ENCODE measurements at places on chromosomes 13 and 19.

DNA sequence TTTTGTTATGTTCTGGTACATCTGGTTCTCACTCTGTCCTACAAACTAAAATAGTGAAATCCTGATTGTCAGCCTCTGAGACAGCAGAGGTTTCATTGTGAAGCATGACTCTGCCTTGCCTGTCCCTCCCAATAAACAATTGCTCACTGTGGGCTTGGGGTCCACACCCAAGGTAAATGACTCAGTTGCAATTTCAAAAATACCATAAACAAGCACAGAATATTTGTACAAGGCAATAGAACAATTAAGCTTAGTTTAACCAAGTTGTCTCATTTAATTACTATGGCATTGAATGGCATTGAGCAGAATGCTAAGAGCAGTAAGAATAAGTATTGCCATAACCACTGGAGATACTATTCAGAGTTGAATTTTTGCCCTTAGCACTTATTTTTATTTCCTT is 353.6 kb downstream of the SPRY2 start:
- DNase-seq: no peak

GRCh38 chr13:25286969-25287961 is at the start of gene MTMR6:
Gene MTMR6, minus strand, starts transcription at chr13:25287488. Its CDS starts 241 bp downstream, at chr13:25287247.
- DNase-seq: peak; percentile 87

DNA sequence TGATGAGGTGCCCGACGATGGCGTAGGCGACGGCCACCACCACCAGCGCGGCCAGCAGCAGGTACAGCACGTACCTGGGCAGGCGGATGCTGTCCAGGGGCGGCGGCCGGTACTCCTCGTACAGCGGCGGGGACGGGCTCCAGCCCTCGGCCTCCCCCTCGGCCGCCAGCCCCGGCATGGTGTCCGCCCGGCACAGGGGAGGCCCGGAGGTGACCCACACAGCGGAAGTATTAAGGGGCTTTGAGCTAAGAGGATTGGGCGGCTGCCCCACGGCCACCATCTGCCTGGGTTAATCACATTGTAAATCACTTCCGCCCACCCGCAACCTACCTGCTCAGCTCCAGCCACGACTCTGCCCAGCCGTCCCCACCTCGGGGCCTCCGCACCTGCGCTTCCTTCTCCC is at the start of gene SMIM44:
SMIM44 (minus strand) TSS at position 216 of the 403 bp plus-strand sequence; CDS start at position 178, 38 bp downstream.
- no peak for DNase-seq

DNA sequence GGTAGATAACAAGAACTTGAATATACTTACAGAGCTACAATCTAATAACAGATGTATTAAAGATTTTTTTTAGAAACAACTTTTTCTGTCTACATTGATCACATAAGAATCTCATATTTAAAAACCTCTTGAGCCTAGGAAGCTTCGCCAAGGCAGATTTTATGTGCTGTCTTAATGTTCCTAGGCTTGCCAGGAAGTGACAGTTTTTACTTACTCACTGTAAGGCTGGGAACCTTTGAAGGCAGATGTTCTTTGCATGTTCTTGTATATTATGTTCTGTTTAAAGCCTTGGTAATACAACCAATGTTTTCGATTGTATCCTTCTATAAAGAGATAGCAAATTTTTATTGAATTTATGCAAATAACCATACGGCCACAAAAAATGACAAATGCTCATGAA is 492.7 kb downstream of the GPC5 start:
- DNase-seq: no peak

DNA sequence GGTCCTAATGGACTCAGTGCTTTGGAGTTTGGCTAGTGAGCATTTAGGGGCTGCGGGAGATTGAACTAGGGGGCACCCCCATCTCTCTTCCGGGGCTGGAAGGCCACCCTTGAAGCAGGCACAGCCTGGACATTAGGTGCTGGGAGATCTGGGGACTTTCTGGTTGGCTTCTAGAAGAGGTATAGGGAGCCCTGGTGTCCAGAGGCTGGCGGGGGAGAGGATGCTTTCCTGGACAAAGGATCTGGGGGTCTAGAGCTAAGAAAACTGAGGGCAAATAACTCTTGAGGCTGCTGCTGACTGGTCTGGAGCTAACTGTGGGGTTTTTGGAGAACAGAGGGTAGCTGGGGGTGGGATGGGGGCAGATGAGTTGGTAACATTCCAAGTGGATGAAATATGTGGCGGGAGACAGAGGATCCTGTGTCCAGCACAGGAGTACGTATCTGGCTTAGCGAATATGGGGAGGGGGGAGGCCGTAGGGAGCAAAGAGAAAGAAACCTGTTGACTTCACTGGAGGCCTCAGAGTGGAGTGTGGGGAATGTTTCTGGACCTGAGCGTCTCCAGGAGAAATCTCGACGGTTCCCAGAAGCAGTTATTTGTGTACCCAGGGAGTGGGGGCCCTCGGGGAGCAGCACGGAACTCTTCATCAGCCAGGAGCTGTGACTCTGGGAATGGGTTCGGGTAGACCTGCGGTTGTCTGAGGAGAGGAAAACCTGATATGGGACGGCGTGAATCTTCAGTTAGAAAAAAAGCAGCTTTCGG is 1.4 kb downstream of the HNRNPUL1 start:
- DNase-seq: no peak

DNA sequence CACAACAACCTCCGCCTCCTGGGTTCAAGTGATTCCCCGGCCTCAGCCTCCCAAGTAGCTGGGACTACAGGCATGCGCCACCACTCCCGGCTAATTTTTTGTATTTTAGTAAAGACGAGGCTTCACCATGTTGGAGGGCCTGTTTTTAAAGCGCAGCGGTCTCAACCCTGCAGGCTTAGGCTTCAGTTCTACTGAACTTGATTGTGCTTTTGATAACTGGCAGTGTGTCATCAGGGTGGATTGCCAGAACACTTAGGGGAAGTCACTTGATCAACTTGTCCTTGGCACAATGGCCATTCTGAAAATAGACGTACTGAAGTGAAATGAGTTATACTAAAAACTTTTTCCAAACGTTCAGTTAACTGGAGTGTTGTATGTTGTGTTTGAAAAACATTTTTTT is 472.2 kb downstream of the KLF5 start:
- DNase-seq: no peak

- no peak for DNase-seq
These were observed 29.4 kb downstream of the TSSK6 start for GRCh38 chr19:19485998-19486290.

DNA sequence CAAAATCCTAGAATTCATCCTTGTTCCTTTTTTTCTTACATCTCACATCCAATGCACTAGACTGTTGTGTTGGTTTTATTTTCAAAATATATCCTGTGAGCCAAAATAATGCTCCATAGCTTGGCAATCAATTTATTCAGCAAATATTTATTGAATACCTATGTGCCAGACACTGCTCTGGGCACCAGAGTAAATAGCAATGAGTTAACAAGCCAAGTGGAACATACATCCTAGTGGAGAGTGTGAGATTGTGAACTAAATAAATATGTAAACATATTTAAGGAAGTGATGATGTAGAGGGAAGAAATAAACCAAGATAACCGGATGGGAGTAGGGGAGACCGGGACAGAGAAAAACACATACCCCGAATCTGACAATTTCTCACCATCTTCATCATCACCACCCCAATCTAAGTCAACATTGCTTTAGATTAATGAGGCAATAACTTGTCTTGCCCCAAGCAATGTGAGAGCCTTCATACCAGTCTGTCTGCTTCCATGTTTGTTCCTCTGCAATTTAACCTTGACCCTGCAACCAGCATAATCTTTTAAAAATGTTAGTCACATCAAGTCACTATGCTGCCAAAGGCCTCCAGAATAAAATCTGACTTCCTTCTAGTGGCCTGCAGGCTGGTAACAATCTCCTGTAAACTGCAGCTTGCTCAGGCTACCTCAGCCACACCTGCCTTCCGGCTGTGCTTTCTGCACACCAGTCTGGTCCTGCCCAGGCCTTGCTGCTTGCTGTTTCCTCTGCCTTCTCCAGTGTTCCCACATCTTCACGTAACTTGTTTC is 199.2 kb downstream of the DLEU7 start:
- DNase-seq: no peak

DNA sequence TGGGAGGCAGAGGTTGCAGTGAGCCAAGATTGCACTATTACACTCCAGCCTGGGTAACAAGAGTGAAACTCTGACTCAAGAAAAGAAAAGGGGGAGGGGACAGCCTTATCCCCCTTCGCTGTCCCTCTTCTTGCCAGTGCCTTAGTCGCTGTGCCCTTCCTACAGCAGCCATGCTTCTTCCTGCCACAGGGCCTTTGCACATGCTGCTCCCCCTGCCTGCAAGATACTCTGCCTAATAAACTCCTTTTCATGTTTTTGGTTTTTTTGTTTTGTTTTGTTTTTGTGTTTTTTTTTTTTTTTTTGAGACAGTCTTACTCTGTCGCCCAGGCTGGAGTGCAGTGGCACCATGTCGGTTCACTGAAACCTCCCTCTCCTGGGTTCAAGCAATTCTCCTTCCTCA is 21.4 kb downstream of the NWD1 start:
- DNase-seq: no peak

DNA sequence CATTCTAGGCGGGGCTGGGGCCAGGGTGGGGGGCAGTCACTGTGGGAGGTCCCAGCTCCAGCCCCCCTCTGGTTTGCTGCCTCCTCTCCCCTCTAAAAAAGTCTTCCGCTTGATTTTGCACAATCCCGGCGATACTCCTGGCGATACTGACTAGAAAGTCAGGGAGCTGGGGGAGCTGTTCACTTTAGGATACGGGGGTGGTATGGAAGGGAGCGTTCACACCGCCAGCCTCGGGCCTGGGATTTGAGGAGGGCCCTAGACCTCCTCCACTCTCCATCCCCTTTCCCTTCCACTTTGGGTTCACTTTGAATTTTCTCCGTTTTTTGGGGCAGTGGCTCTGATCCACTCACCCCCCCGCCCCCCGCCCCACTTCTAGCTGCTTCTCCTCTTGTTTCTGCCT is 35.0 kb downstream of the KEAP1 start:
- DNase-seq: no peak

- DNase-seq: no peak
These were observed 7.0 kb downstream of the MAU2 start for GRCh38 chr19:19327672-19328071.

DNA sequence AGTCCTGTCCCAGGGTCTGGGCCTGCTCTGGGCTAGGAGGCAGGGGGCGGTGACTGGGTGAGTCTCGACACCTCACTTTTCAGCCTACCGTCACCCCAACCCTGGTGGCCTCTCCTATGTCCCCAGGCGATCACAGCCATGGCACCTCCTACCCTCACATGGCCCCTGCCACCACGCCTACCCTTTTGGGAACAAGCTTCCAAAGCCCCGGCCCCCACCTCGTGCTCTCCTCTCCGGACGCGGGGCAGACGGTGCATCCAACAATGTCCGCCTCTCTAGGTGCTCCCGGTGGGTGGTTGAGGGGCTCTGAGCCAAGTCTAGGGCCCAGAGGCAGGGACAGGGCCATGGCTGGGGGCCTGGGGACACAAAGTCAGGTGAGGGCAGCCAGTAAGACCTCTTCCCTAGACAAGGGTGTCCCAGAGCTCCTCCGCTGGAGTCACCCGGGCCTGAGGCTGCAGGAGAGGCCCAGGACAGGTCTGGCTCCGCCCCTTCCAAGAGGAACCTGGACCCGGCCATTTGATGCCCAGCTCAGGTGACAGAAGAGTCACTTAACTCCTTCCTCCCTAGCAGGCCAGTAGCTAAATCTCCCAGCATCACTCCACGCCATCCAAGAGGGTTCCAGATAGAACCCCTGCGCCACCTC is at the start of gene SYNE4:
SYNE4 (minus strand) TSS at position 478 of the 643 bp plus-strand sequence; CDS start at position 346, 132 bp downstream.
- DNase-seq: no peak

- no peak for DNase-seq
These were observed 75.5 kb upstream of the EDNRB start for GRCh38 chr13:77994166-77994565.

DNA sequence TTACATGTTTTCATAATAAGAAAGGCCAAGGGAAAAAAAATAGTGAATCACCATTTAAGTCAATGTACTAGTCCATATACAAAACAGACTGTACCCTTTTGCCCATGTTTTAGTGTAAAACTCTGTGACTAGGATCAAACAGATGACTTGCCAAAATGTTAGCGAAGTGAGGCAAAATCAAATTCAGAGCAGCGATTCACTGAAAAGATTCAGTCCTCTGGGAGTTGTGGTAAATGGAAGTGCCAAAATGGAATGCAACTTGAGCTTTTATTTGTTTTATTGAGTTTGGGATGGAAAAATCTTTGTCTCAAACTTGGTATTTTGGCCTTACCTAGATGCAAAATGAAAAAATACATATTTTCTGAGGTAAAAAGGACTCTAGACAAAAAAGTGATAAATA is 9.1 kb downstream of the CDADC1 start:
- DNase-seq: no peak

DNA sequence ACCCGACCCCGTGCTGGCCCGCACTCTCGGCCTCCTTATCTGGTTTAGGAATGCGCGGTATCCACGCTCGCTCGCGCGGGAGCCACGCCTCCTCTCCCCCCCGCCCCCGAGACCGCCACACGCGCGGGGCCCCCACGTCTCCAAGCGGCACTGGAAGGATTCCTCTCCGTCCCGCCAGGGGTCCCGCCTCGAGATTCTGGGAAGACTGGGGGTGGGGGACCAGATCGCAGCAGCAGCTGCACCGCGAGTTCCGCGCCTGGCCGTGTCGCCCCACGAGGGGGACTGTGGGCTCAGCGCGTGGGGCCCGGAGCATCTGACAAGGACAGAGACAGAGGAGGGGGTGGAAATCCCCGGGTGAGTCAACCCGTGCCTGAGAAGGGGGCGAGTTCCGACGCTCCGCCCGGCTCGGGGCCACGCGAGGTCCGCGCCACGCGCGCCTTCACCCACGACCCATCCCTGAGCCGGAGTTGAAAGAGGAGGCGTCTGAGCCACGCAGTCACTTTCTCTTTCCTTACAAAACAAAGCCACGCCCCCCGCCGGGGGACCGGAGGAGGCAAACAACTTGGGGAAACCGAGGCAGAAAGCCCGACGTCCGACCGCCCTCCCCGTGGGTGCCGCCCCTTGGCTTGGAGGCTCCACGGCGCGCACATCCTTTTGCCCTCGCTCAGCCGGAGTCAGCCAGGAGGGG is 814 bp downstream of the S1PR2 start:
- peak; percentile 61 for DNase-seq

- DNase-seq: no peak
These were observed 196.8 kb downstream of the KLF12 start for GRCh38 chr13:73937441-73937840.

GRCh38 chr13:31697290-31697689 is 42.0 kb upstream of the RXFP2 start:
- no peak for DNase-seq

GRCh38 chr19:15195371-15196334 is 5.1 kb downstream of the NOTCH3 start:
- peak; percentile 34 for DNase-seq

- DNase-seq: peak; percentile 18
These were observed 383.4 kb downstream of the LMO7 start for GRCh38 chr13:76019421-76020044.
